ENCODE measurements at places on chromosomes 11 and 22. TPM values are rescaled to one million over a fixed set of nuclear protein-coding genes. Genes with fewer than 3 reads are reported as not detected.

KRTAP5-10 gene
- total RNA-seq, result not detected

PCF11 gene
- 22.9 TPM for total RNA-seq

- H3K36me3 ChIP-seq, result no peaks in the 10 kb centered on the region
- H3K4me3 ChIP-seq, result no peak overlapping the region
- H3K27me3 ChIP-seq, result no peaks in the 10 kb centered on the region
- no peak overlapping the region for H3K27ac ChIP-seq
These were observed 12.4 kb downstream of the P4HA3 start for GRCh38 chr11:74299015-74299414.

- no peaks in the 10 kb centered on the region for H3K27me3 ChIP-seq
- no peaks in the 10 kb centered on the region for H3K4me1 ChIP-seq
- no peak overlapping the region for H3K4me3 ChIP-seq
- H3K27ac ChIP-seq, result no peak overlapping the region
- peaks cover 4% of the 10 kb centered on the region for H3K36me3 ChIP-seq
These were observed 37.7 kb downstream of the TCIRG1 start for GRCh38 chr11:68076371-68077042.

- peaks cover 19% of the 10 kb centered on the region for H3K4me1 ChIP-seq
- H3K36me3 ChIP-seq, result no peaks in the 10 kb centered on the region
- no peak overlapping the region for H3K27ac ChIP-seq
These were observed 65.7 kb downstream of the FLI1 start for GRCh38 chr11:128759597-128759996.

GRCh38 chr22:24093855-24094254, 82.8 kb downstream of the CABIN1 start:
- H3K4me1 ChIP-seq, result peaks cover 12% of the 10 kb centered on the region
- peaks cover 14% of the 10 kb centered on the region for H3K36me3 ChIP-seq
- DNase-seq, result no peak
